Neuronal stem cell (in vitro differentiated cells): ENCODE measurements at places on chromosomes 5 and 9.

GRCh38 chr5:163345216-163345615 is 92.2 kb upstream of the CCNG1 start:
- DNase-seq, result no peak

- no peak for DNase-seq
These were observed 274.0 kb upstream of the DAPK1 start for GRCh38 chr9:87223392-87224246.

DNA sequence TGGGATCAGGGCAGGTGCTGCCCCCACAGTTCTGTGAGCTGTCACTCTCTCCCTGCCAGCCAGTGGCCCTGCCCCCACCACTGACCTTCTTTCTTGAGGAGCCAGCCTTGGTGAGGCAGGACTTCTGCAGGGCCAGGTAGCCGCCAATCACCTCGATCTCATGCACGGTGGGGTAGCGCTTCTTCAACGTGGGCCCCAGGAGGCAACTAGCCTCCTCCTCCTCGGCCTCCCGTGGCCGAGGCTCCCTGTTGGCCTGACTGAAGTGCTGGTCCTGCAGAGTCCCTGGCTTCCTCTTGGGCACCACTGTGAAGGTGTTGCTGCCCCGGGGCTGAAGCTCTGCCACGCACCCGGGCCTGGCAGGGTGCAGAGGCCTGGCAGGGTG is 1.6 kb downstream of the TPRN start:
- no peak for DNase-seq

DNA sequence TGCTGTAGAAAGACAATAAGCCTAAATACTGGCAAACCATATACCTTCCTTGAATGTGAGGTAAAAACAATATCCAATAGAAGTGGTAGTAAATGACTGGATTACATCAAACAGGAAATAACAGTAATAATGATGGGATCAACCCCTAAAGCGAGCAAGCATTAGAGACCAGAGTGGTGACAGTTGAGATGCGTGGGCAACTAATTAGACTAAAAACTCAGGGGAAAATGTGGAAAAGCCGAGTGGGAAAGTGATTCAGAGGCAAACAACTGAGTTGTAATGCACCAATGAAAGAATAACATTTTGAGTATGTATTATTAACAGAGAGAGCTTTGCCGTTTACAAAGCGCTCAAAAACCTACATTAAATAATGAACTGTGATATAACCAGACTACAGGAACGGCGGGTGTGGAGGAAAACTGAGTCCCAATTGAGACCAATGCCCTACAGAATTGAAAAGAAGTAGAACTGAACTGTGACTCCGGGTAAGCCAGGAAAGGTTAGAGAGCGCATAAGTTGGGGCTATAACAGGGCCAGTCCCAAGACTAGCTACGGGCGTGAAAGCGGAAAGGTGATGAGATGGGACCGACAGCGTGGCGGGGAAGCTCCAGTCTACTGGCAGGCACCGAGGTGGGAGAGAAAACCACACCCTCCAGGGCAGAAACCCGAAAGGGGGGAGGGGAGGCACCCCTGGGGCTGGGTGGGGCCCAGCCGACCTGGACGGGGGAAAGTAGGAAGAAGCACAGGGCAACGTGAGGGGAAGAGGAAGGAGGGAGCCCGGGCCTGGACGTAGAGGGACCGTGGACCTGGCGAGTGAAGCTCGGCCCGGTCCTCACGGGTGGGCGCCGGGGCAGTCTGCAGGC is 592 bp downstream of the UBAP2 start:
- DNase-seq, result peak; percentile 17

- peak; percentile 97 for DNase-seq
These were observed 787 bp upstream of the ANKHD1 start for GRCh38 chr5:140400730-140401361.

- DNase-seq, result no peak
These were observed 1329.5 kb upstream of the WWC1 start for GRCh38 chr5:166961913-166962312.

DNA sequence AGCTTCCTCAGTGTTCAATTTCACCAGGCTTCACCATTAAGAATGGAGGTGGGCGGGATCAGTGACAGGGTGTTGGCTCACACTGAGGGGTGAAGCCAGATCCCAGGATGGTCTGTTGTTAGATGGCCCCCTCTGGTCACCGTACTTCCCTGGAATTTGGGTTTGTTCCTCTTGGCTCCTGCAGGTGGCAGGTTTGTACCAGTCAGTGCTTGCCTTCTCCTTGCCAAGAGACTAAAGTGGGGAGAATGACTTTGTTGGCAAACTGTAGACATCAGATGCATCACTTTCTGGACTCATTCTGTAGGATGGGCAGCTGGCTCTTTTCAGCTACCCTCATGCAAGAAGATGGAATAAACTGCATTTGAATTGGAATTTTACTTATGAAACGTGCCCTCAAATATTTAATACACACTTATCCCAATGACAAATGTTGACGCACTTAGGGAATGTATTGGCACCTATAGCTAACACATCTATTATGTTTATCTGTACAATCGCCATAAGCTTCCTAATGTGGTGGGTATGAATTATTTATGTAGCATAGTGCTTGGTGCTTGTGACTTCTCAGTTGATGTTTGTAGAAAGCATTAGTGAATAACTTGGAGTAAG is 31.4 kb upstream of the ANKRD55 start:
- peak; percentile 48 for DNase-seq

- no peak for DNase-seq
These were observed 657.5 kb upstream of the DMAC1 start for GRCh38 chr9:8457055-8457454.

GRCh38 chr9:7033076-7034045 is 275.6 kb downstream of the KDM4C start:
- DNase-seq, result no peak

GRCh38 chr9:6488395-6488794 is 75.4 kb downstream of the UHRF2 start:
- no peak for DNase-seq

DNA sequence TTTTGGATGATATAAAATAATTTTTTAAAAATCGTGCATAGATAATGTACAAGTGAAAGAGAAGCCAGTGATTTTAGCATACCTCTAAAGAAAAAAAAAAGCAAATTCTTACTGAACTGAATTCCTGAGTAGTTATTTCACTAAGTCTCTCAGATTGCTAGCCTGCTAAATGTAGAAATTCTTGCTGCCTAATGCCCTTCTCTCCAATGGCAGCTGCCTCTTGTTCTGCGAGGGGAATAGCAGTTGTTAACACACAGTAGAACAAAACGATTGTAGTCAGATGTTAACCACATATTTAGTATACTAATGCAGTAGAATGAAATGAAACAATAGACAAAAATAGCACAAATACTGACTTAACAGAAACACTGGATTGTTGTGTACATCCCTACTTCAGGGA is 26.8 kb downstream of the SMAD5 start:
- DNase-seq, result no peak

- no peak for DNase-seq
These were observed 256.1 kb upstream of the SMARCA2 start for GRCh38 chr9:1759009-1759408.

DNA sequence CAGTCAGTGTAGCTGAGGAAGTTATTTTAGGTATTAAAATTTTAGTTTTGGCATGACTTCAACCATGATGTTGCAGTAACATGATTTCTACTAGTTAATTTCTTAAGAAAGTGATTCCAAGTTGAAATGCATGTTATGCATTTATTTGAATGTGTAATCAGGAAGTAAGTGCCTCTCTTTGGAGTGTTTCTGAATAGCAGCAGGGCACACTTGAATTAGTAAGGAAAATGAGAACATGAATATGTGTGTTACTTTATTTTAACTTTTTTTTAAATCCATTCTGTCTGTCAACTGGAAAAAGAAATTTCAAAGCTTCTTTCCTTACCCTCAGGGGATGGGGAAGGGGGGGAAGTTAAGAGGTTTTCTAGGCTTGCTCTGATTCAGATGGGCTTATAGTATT is 40.4 kb downstream of the CTNNA1 start:
- DNase-seq, result no peak

- DNase-seq, result no peak
These were observed 42.6 kb downstream of the NPR3 start for GRCh38 chr5:32753765-32754164.

DNA sequence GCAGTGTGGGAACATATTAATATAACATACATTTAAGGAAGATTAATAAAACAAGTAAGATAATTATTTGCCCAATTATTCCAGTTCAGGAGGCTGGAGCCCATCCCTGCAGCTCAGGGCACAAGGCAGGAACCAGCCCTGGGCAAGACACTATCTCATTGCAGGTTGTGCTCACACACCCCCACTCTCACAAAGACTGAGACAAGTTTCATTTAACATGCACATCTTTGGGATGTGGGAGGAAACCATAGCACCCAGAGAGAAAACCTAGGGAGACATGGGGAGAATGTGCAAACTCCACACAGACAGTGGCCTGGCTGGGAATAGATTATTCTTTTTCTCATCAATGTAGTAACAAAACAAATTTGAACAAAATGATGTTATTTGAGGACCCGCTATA is 279.1 kb downstream of the MCTP1 start:
- no peak for DNase-seq

DNA sequence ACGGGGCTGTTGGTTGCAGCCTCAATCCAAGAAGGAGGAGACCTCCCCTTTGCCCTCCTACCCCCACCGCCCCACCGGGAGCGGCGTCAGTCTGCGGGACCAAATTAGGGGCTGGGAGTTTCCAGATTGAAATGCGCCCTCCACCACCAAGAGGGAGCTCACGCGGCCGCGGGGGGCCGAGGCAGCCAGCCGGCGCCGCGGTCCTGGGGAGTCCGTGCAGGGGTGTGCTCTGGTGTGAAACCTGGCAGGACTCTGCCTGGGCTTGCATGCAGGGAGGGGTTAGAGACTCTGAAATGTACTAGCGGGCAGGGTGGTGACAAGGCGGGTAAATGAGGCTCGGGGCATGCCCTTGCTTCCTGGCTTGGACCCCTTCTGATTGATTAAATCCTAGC is 989 bp upstream of the FBN2 start:
- DNase-seq, result no peak

DNA sequence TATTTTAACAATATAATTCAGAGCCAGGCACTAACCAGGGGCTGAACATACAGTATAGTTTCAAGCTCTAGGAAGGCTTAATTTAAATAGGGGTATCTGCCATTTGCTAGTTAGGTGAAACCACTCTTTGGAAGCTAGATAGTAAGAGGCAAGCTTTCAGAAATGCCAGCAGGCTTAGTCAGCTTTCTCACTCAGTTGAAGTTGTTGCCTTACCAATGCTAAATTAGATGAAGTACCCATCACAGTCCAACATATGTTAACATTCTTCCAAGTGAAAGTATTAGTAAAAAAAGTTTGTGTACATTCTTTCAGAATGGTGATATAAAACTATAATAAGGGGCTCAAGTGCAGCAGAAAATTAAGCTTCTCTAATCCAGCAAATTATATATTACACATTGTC is 215.0 kb downstream of the CNTLN start:
- DNase-seq, result no peak

- DNase-seq, result no peak
These were observed 364.4 kb downstream of the GADD45G start for GRCh38 chr9:89969156-89969675.

DNA sequence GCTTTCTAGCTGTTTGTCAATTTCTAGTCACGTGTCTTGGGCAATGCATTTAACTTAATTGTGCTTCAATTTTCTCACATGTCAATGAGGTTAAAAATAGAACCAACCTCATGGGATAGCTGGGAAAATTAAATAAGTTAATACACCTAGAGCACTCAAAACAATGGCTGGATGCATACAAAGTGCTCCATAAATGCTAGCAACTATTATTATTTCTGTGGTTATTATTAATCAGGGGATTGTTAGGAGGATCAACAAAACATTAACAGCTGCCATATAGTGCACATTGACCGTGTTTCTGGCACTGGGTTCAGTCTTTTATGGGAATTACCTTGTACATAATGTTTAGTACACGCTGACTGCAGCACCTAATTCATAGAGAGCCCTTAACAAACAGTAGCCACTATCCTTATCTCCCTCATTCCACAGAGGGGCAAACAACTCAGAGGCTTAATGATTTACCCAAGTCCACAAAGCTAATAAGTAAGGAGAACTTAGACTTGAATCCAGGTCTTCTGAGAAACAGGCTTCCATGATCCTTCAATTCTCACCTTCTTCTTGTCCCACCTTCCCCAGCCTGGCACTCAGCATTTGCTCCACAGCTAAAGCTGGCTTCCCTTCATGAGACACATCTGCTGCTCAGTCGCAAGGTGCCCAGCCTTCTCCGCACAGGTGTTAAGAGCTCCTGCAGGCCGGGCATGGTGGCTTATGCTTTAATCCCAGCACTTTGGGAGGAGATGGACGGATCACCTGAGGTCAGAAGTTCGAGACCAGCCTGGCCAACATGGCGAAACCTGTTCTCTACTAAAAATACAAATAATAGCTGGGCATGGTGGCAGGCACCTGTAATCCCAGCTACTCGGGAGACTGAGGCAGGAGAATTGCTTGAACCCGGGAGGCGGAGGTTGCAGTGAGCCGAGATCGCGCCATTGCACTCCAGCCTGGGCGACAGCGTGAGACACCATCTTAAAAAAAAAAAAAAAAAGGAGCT is 137.4 kb upstream of the ABCA1 start:
- no peak for DNase-seq

DNA sequence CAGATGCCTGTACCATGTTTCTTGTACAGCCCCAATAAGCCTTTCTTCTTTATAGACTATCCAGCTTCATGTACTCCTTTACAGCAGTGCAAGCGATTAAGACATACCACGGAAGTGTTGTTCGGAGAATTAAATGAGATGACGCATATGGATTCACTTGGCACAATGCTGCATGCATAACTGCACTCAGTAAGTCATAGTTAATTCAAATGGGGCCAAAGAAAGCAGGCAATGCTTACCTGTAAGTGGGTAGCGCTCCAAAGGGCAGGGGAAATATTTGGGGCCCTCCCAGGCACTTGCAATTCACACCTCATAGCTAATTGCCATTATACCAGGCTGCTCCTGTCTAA is 7.7 kb upstream of the ADRA1B start:
- no peak for DNase-seq

- DNase-seq, result no peak
These were observed 501 bp downstream of the ENHO start for GRCh38 chr9:34522091-34522887.

GRCh38 chr9:94950579-94951323 is 224.3 kb downstream of the AOPEP start:
- no peak for DNase-seq

DNA sequence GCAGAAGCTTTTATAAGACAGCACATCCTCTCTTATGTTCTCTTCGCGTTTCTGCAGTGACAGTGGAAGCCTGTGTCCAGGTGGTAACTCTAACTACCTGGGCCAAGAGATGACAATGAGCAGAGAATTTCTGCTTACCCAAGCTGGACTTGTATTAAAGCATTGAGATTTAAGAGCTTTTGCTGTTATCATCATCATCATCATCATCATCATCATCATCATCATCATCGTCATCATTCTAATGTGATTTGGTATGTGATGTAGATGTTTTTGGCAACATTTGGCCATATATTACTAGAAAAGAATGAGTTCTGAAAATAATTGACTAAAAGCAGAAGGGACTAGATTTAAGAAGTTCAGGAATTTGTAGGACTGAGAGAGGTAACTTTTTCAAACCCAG is 401.3 kb downstream of the BRINP1 start:
- no peak for DNase-seq

DNA sequence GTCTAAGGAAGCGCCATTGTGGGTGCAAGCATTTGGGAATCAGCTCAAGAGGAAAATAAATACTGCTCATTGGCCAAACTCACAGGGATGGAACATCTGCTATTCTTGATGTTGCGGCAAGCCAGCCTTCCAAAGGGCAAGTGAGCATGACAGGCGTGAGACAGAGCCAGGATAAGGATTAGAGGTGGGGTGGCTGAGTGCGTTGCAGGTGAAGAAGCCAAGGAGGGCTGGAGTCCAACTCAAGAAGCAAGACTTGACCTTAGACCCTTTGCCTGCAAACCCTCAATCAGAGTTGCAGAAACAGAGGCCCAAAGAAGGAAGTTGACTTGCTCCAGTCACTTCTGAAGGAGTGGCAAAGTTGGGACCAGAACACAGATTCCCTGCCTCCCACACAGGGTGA is 79.4 kb downstream of the WWC1 start:
- no peak for DNase-seq
